ENCODE measurements at places on chromosomes 1 and 21.

DNA sequence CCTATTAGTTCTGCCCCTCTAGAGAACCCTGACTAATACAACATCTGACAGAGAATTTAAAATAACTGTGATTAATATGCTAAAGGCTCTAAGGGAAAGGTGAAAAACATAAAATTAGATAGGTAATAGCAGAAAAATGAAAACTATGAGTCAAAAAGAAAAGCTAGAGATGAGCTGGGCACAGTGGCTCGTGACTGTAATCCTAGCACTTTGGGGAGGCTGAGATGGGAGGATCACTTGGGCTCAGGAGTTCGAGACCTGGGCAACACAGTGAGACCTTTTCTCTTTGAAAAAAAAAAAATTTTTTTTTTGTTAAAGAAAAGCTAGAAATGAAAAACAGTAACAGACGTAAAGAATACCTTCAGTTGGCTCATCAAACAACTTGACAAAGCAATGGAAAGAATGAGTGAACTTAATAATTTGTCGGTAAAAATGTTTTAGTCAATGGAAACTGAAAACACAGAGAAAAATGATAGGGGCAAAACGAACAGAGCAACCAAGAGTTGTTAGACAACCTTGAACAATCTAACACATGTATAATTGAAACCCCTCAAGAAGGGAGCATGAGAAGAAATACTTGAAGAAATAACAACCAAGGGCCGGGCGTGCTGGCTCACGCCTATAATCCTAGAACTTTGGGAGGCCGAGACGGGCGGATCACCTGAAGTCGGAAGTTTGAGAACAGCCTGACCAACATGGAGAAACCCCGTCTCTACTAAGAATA is 132.9 kb upstream of the GFI1 start:
- DNase-seq, result no peak

DNA sequence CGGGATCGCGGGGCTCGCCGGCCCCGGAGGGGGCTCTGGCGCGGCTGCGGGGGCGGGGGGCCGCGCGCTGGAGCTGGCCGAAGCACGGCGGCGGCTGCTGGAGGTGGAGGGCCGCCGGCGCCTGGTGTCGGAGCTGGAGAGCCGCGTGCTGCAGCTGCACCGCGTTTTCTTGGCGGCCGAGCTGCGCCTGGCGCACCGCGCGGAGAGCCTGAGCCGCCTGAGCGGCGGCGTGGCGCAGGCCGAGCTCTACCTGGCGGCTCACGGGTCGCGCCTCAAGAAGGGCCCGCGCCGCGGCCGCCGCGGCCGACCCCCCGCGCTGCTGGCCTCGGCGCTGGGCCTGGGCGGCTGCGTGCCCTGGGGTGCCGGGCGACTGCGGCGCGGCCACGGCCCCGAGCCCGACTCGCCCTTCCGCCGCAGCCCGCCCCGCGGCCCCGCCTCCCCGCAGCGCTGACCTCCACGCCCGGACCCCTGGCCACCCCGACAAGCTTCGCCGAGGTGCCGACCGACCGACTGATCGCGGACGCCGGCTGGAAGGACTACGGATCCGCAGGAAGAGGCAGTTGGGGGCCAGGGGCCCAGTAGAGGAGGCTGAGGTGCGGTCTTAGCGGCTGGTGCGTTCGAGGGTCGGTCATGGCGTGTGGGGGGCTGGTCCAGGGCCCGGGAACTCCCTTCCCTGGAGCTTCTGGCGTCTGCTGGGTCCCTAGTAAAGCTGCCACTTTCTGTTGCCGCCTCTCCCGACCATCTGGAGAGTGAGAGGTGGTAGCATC is 711 bp downstream of the TRNP1 start:
- no peak for DNase-seq

- no peak for DNase-seq
Measured at GRCh38 chr1:205421798-205422197, at the start of gene LEMD1. Gene LEMD1 (minus strand): TSS chr1:205422056. CDS start chr1:205420536, 1,520 bp downstream.

GRCh38 chr21:21295303-21295702 is 297.1 kb downstream of the NCAM2 start:
- DNase-seq, result no peak

DNA sequence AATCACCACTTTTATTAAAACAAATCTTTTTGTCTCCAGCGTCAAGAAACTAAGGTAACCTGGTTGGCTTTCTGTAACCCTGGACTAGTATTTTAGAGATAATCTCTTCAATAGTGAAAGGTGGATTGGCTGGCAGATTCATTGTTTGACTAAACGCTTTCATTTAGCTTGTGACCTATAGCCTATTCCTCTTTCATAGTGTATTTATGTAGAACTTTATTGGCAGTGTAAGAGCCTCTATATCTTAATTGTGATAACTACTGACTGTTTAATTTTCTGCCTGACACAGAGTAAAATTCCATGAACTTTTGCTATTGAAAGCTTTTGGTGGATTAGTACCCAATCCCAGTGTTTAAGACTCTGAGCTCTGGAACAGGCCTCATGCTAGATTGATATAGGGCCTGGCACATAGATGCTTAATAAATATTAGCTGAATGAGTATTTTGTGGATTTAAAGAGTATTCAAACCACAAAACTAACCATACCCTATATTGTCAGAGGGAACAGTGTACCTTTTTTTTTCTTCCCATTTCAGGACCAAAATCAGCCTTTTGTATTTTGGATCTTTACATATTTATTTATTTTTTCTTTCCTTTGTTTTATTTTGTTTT is 34.8 kb downstream of the AK4 start:
- DNase-seq, result no peak

GRCh38 chr1:43074244-43074643 is 97.8 kb downstream of the EBNA1BP2 start:
- no peak for DNase-seq

DNA sequence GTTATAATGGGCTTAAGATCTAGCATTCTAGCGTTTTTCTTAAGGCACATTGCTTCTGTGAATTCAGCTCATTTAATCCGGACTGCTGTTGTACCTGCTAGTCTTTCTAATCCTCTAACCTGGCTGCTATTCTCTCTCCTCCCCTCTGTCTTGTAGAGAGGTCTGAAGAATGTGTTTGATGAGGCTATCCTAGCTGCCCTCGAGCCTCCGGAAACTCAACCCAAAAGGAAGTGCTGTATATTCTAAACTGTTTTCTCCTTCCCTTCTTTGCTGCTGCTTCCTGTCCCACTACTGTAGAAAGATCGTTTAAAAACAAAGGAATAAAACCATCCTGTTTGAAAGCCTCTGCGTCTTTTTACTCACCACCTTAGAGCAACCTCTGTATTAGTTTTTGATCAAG is 37.3 kb downstream of the CDC42 start:
- no peak for DNase-seq

GRCh38 chr1:166127003-166127402 is 39.8 kb downstream of the FAM78B start:
- no peak for DNase-seq

Data from stimulated activated CD8-positive, alpha-beta memory T cell treated with anti-CD3 and anti-CD28 coated beads, Interleukin-7, amount 100 ng/mL, for 1 hour (primary cell).